Inflammatory macrophage treated with lipopolysaccharide for 1 hour (primary cell): ENCODE measurements at places on chromosomes 1 and 21.
A peak's percentile ranks its signal among the peaks of the same experiment; 100 is the strongest.

GRCh38 chr1:228032041-228032440 is 25.2 kb downstream of the WNT3A start:
- no peak for DNase-seq

GRCh38 chr1:111666828-111667227 is 47.2 kb downstream of the RAP1A start:
- no peak for DNase-seq

GRCh38 chr1:170520601-170521000 is 11.4 kb upstream of the GORAB start:
- no peak for DNase-seq

DNA sequence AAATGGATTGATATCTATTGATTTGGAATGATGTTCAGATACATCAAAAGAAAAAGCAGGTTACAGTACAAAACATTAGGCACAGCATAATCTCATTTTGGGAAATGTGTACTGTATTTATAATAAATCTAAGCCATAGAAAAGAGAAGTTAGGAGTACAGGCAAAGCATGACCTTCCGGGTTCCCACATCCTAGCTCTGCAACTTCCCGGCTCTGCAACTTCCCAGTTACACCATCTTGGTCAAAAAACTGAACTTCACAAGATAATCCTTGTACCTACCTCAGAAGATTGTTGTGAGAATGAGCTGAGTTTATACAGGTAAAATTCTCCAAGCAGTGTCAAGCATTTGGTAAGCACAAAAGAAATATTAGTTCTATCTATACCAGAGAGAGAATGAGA is 21.7 kb upstream of the SLC44A3 start:
- DNase-seq, result peak; percentile 85

DNA sequence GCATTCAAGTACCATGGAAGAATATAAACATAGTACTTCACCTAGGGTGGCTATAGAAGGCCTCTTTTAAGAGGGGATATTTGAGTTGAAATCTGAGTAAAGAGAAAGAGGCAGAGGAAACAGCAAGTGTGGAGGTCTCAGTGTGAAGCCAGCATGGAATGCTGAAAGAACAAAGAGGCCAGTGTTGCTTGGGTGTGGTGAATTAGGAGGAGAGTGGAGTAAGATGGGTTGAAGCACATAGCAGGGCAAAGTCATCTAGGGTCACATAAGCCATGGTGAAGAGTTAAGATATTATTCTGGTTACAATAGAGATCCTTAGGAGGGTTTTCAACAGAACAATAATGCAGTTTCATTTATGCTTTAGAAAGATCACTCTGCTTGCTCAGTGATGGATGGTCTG is 37.5 kb downstream of the C1orf141 start:
- DNase-seq, result no peak

DNA sequence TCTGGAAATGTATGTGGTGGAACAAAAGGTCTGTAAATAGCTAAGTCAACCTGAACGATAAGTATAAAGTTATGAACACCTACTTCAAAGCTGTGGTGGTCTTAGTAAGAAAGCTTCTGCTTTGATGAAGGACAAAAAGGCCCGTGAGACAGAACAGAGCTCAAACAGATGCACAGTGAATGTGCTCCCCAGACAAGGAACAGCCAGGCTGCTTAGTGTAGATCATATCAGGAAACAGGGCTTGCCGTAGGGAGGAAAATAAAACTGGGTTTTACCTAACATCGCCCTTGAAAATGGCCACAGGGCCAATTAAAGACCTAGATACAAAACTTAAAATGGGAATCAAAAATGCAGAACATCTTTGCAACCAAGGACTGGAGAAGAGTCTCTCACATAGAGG is 40.2 kb downstream of the PRSS38 start:
- no peak for DNase-seq

DNA sequence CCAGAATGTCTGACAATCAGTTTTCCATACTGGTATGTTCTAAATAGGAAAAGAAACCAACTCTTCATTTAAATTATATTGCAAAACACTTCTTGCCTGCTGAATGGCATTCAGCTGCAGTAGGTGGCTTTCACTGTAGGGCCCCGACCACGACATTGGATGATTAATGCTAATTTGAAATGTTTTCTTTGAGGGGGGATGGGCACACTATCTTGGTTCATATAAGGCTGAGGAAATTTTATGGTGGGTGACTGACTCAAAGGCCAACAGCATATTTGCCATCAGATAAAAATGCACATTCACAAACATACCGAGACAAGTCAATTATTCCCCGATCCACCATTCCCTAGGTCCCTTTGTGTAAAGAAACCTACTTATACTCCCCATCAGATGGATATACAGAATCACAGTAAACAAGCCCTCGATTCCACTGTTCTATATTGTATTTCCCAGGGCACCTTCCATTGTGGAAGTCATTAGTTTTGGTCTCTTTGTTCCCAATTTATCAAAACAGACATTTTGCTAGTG is 464.2 kb upstream of the DAB1 start:
- DNase-seq, result no peak

GRCh38 chr1:113109908-113110554 is 37.0 kb downstream of the LRIG2 start:
- no peak for DNase-seq

- DNase-seq, result no peak
These were observed 10.5 kb downstream of the RAB4A start for GRCh38 chr1:229281339-229281926.

DNA sequence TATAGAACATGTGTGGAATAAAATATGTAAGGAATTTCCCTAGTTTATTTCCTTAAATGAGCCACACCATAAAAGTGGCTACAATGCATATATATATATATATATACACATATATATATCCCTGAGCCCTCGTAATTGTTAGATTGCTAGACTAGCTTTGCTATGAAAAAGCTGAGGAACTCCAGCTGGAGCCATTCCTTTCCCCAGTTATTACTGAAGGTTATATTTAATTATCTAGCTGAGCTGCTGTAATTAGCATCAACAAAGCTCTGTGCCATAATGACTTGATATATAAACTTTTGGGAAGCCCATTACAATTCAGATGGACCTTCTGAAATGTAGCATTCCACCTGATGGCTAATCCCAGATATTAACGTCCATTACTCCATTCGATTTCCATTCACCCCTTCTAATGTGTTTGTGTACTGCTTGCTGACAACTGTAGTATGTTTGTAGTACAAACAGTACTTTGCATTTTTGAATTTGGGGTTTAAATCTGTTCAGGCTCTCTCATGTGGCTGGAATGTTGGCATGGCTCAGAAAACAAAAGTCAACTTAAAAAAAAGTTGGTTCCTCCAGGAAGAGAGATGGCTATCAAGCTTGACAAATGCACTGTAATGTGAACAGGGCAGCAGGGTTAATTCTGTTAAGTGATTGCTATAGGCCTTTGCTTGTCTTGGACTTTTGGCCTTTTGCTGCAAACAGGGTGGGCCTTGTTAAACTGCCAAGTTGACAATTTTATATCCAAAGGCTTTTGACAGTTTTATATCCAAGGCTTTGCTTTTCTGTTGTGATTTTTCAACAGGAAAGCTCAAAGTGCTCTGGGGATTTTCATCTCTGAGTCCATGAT is 170.0 kb downstream of the LTN1 start:
- DNase-seq, result no peak

DNA sequence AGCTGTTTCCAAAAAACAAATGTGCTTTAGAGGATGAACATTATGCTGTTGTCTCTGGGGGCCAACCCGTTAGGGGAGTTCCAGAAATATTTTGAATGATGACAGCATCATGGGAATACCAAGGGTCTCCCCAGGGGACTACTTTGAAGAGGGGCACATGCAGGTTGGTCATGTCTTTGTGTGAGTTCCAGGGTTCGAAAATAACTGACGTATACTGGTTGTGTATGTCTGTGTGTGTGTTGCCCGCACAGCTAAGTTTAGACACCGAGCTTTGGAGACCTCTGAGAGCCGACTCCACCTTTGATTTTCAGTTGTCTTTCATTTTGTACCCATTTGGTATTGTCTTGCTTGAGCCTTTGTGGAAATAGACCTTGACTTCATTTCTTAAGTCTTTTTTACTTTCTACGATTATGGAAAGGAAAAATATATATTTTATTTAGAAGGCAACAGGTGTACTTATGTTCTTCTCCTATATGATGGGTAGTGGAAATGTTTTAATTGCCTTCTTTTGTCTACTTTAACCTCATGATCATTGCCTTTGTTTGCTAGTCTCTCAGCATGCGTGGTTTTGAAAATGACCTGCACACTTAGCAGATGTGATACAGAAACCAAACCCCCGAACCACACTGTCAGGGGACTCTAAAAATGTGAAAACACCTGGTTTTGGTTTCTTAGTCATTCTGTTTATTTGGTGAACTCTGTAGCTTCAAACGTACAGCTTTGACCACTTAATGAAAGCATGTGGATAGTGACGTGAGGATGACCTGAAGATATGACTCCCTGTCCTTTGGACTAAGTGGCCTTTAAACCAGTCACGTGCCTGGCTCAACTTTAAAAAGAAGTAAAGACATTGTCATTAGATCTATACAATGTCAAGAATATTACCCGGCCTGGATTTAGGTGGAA is 56.5 kb downstream of the GALNT2 start:
- no peak for DNase-seq

DNA sequence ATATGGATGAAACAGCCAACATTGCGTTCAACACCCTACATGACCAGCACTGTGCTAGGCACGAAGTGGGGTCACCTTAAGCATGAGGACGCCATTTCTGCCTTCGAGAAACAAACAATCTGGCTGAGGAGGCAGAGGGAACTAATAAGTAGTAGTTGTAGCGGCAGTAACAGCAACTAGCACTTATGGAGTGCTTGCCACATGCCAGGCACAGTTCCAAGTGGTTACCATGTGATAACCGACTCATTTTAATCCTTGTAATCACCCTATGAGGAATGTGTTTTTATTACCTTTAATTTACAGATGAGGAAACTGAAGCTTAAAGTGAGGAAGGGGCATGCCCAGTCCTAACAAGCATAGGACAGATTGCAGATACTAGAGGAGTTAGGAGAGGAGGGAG is 33.7 kb downstream of the KCND3 start:
- no peak for DNase-seq

GRCh38 chr1:19416921-19417470 is 68.3 kb downstream of the CAPZB start:
- no peak for DNase-seq

DNA sequence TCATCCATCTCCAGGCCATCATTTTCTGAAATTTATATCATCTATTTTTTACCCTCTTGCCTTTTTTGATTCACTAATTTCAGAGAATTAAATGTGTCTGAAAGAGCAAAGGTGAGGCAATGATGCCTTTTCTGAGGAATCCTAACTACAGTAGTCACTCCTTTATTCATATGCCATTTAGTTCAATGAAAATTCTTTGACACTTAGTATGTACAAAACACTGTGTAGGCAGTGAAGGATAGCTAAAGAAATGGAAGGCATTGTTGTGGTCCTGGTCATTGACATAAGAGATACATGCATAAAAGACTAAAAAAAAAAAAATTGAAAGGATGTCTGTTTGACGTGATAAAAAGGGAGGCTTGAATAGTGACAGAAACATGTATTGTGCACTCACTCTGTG is 171.9 kb upstream of the BEND5 start:
- no peak for DNase-seq

GRCh38 chr1:8493916-8494540 is 176.1 kb downstream of the SLC45A1 start:
- no peak for DNase-seq

DNA sequence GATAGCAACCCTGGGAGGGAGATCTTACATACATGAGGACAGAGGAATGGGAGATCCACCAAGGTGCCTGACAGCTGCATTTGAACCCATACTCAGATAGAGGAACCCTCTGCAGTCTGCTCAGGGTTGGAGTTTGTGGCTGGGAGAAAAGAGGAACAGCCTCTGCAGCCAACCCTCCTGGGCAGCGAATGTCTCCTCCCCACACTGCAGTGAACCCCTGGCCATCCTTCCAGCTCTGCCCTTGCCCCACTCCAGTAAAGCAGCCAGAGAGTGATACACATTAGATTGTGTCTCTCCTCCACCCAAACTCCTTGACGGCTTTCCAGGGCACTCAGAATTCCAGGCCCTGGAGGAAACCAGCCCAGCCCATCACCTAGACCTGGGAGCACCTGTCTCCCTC is 137.7 kb downstream of the RUNX1 start:
- DNase-seq, result peak; percentile 34

DNA sequence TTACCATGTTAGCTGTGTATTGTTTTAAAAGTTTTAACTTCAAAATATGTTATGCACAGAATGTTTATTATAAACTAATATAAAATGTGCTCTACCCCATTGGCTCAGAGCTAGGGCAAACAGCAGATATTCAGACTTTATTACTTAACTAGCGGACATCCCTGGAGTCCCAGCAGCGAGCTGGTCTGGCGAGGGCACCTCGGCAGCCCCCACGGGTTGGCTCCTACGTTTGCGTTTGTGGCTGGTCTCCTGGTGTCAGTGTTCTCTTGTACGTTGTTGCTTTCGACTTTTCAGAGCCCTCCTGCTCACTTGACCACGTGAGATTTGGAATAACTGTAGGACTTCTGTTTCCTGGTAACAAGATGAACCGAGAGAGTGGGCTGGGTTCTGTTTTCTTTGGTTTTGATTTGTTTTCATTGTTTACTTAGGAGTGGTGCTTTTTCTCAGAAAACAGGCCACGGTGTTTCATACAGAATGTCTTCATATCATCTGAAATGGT is 44.5 kb downstream of the CBS start:
- DNase-seq, result no peak

- peak; percentile 35 for DNase-seq
These were observed 36.7 kb upstream of the RASAL2 start for GRCh38 chr1:178057141-178057765.

DNA sequence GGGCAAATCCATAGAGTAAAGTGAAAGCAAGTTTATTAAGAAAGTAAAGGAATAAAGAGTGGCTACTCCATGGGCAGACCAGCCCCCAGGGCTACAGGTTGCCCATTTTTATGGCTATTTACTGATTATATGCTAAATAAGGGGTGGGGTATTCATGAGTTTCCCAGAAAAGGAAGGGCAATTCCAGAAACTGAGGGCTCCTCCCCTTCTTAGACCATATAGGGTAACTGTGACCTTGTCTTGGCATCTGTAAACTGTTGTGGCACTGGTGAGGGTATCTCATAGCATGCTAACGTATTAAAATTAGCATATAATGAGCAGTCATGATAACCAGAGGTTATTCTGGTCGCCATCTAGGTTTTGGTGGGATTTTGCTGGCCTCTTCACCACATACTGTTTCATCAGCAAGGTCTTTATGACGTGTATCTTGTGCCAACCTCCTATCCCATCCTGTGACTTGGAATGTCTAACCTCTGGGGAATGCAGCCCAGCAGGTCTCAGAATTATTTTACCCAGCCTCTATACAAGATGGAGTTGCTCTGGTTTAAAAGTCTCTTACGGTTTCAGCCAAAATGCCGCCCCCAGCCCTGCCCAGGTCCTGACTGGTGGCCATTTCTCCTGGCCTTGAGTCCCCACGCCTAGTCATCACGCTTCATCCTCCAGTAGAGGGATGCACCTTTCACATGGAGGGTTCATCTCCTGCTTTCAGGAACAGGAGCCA is 982 bp upstream of the TRIM17 start:
- no peak for DNase-seq
